Transverse colon (tissue), 4 donors: ENCODE measurements at places on chromosomes 4 and X.

GRCh38 chrX:150213481-150214030 is 149.6 kb upstream of the MAMLD1 start:
- H3K4me3 ChIP-seq: no peak overlapping the region
- H3K36me3 ChIP-seq: no peaks in the 10 kb centered on the region
- H3K27me3 ChIP-seq: no peaks in the 10 kb centered on the region

DNA sequence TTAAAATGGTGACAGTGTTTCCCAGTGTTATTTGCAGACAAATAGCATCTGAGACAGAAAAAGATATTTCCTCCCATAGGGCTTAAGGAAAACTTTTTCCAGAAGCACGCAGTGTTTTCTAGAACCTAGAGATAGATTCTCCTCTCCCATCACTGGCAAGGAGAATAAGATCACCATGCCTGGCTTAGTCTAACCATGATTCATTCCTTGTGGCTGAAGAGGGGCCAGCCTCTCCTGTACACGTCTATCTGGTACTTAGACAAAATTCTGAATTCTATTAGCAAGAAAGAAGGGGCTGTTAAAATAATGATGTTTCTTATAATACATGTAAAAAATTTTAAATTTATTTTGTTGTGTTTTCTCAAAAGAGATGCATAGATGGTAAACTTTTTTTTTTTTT is 296.1 kb upstream of the LDB2 start:
- H3K4me1 ChIP-seq: no peaks in the 10 kb centered on the region
- no peaks in the 10 kb centered on the region for H3K27me3 ChIP-seq
- no peak overlapping the region for H3K27ac ChIP-seq
- DNase-seq: no peak
- no peak overlapping the region for H3K4me3 ChIP-seq

DNA sequence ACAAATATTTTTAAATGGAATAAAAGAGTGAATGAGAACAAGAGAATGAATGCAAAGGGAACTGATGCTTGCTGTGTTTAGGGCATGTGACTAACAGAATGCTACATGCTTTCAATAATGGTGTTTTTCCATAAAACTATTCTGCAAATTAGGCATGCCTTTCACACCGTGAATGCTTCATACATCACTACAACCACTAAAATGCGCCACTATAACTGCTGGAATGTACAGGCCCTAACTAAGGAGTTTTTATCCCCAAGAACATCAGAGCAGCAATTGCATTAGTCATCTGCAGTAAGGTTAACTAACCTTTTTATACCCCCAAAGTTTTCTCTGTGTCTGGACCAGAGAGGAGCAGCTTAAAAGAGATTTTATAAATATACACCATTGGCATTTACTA is 190.4 kb downstream of the ARAP2 start:
- no peaks in the 10 kb centered on the region for H3K27me3 ChIP-seq
- DNase-seq: no peak
- H3K27ac ChIP-seq: no peak overlapping the region
- H3K4me3 ChIP-seq: no peak overlapping the region

DNA sequence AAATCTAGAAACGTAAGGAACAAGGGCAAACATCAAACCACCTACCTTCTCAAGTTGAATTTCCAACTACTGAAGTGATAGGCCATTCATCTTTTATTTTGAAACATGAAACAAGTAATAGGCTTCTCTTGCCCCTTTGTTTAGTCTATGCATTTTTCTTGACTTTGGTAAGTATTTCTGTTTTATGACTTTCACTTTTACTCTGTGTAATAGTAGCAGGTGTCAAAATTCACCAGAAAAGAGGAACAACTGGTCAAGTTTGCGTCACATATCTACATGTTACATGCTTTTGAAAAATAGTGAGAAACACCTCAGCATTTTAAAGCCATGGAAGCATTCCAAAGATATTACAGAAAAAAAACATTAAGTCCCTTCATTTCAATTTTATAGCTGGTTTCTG is 157.1 kb upstream of the FTHL17 start:
- peak overlapping the region; percentile 2 for H3K27ac ChIP-seq
- H3K27me3 ChIP-seq: no peaks in the 10 kb centered on the region
- no peak overlapping the region for H3K4me3 ChIP-seq
- no peak for DNase-seq

DNA sequence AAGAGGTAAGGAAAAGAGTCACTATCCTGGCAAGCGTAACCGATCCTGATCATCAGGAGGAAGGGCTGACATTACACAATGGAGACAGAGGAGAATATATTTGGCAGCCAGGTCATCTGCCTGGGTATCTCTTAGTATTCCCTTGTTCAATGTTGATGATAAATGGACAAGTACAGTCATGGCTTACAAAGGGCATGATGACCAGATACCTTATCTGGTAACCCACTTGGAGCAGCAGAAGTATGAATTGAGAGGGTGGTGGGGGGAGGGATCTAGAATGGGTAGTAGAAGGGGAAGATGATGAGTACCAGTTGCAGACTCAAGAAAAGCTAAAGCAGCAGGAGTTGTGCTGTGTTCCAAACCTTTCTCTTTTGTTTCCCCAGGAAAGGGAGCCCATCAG is 17.3 kb downstream of the F8 start:
- H3K27me3 ChIP-seq: no peaks in the 10 kb centered on the region
- H3K27ac ChIP-seq: no peak overlapping the region
- DNase-seq: no peak

- H3K4me1 ChIP-seq: no peaks in the 10 kb centered on the region
- no peaks in the 10 kb centered on the region for H3K27me3 ChIP-seq
- H3K36me3 ChIP-seq: no peaks in the 10 kb centered on the region
- no peak overlapping the region for H3K27ac ChIP-seq
- DNase-seq: no peak
Measured at GRCh38 chrX:21955403-21956189, 15.1 kb downstream of the SMS start.

DNA sequence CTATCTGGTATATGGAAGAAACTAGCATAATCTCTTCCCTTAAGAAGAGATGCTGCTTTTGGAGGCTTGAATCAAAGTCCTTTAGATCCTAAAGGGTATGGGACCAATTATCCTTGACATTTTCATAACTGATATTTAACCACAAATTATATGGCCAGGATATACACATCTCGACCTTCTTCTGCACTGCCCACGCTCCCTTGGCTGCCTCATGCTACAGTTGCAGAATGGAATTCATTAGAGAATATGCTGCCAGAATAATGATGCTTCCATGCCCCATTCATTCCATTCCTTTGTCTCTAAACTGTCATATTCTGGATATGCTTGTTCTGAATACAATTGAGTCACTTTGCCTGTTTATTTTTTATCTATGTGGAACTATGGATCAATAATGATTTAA is 157.1 kb upstream of the PACRGL start:
- H3K36me3 ChIP-seq: no peaks in the 10 kb centered on the region
- DNase-seq: no peak
- H3K27me3 ChIP-seq: no peaks in the 10 kb centered on the region
- no peak overlapping the region for H3K4me3 ChIP-seq
- no peak overlapping the region for H3K27ac ChIP-seq

DNA sequence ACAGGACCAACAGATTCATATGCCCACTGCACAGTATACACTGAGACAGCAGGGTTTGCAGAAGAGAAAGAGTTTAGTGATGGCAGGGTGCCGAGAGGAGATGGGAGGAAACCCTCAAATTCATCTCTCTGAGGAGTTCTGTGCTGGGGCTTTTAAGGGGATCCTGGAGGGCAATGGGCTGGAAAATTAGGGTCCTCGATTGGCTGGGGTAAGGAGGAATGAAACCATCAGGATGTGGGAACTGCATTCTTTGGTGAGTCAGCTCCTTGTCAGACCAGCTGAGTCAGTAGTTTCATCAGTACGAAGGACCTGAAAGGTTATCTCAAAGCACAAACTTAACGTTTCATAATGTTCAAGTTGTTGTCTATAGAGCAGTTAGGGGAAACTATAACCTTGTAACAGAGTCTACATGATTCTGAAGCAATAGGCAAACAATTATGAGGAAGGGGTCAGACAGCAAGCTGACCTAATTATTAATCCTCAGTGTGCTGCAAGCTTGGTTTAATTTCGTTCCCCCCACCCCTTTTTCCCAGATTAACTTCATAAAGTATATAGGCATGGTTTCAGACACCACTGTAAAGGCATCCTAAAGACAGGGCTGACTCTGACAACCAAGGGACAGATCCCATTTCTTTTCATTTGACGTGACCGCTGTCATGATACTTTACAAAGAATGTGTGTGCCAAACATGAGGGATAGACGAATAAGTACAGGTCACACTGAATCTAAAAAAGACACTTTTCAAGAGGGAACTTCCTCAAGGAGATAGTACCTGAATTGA is 1.5 kb upstream of the MSMO1 start:
- H3K27ac ChIP-seq: no peak overlapping the region
- no peak for DNase-seq
- H3K4me3 ChIP-seq: no peak overlapping the region
- no peaks in the 10 kb centered on the region for H3K27me3 ChIP-seq

DNA sequence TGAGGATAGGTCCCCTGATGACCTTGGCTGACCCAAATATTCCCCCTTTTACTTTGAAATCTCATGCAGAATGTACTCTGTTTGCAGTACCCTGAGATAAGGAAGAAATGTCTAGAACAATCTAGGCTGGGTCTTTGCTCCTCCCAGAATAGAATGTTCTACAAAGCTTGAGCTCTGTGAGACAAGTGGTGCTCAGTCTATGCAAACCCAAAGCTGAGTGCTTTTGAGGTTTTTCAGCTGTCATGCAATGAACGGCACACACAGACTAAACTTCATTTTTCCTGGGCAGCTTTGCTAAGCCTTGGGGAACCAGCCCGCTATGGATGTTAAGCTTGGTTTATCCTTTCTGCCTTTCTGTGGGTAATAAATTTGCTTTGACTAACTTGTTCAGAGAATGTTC is 513.6 kb downstream of the FAT4 start:
- H3K27me3 ChIP-seq: no peaks in the 10 kb centered on the region
- H3K4me1 ChIP-seq: no peaks in the 10 kb centered on the region
- DNase-seq: no peak
- H3K27ac ChIP-seq: no peak overlapping the region
- H3K4me3 ChIP-seq: no peak overlapping the region
- no peaks in the 10 kb centered on the region for H3K36me3 ChIP-seq

- H3K36me3 ChIP-seq: no peaks in the 10 kb centered on the region
- H3K27me3 ChIP-seq: no peaks in the 10 kb centered on the region
- no peak overlapping the region for H3K4me3 ChIP-seq
- no peaks in the 10 kb centered on the region for H3K4me1 ChIP-seq
- peak overlapping the region; percentile 33 for H3K27ac ChIP-seq
Measured at GRCh38 chrX:15129412-15129811, 140.5 kb downstream of the ASB9 start.

GRCh38 chr4:154332681-154333421 is 158.7 kb downstream of the DCHS2 start:
- no peak overlapping the region for H3K27ac ChIP-seq
- H3K36me3 ChIP-seq: no peaks in the 10 kb centered on the region
- peaks cover 27% of the 10 kb centered on the region for H3K27me3 ChIP-seq
- peak overlapping the region; percentile 21 for H3K4me3 ChIP-seq
- DNase-seq: peak; percentile 24

GRCh38 chr4:110347805-110348204 is 128.2 kb upstream of the ENPEP start:
- H3K4me3 ChIP-seq: no peak overlapping the region
- H3K36me3 ChIP-seq: no peaks in the 10 kb centered on the region
- no peaks in the 10 kb centered on the region for H3K4me1 ChIP-seq
- no peak overlapping the region for H3K27ac ChIP-seq

GRCh38 chr4:176185051-176185450 is 10.3 kb downstream of the SPATA4 start:
- no peaks in the 10 kb centered on the region for H3K4me1 ChIP-seq
- no peaks in the 10 kb centered on the region for H3K27me3 ChIP-seq
- H3K4me3 ChIP-seq: no peak overlapping the region

- H3K27ac ChIP-seq: no peak overlapping the region
- no peaks in the 10 kb centered on the region for H3K4me1 ChIP-seq
- H3K36me3 ChIP-seq: no peaks in the 10 kb centered on the region
- DNase-seq: no peak
Measured at GRCh38 chr4:68589790-68590189, 13.7 kb upstream of the UGT2B17 start.

GRCh38 chr4:11847167-11847566 is 418.5 kb upstream of the HS3ST1 start:
- no peaks in the 10 kb centered on the region for H3K4me1 ChIP-seq
- no peak for DNase-seq
- no peaks in the 10 kb centered on the region for H3K36me3 ChIP-seq
- no peak overlapping the region for H3K4me3 ChIP-seq
- no peaks in the 10 kb centered on the region for H3K27me3 ChIP-seq

DNA sequence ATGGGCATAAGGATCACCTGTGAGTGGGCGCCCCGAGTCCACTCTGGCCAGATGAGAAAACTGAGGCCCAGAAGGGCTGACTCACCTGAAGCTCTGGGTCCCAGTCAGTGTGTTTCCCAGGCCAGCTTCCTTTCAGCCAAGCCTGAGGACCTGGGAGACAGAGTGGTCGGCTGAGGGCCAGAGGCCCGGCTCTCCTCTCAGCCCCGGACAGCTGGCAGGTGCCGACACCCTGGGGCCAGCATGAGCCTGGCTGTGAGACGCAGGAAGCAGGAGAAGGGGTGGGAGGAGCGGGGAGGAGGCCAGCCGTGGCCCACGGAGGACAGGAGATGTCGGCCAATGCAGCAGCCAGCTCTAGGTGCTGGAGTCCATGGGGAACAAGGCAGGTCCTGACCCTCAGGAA is 28.9 kb downstream of the ATP2B3 start:
- H3K27me3 ChIP-seq: no peaks in the 10 kb centered on the region
- H3K27ac ChIP-seq: no peak overlapping the region
- H3K4me1 ChIP-seq: no peaks in the 10 kb centered on the region
- DNase-seq: no peak
- H3K4me3 ChIP-seq: no peak overlapping the region

- no peaks in the 10 kb centered on the region for H3K4me1 ChIP-seq
- DNase-seq: no peak
- H3K36me3 ChIP-seq: no peaks in the 10 kb centered on the region
- H3K27ac ChIP-seq: no peak overlapping the region
- H3K27me3 ChIP-seq: no peaks in the 10 kb centered on the region
- H3K4me3 ChIP-seq: no peak overlapping the region
Measured at GRCh38 chrX:13066391-13066790, 22.0 kb upstream of the FAM9C start.

- no peaks in the 10 kb centered on the region for H3K36me3 ChIP-seq
- no peaks in the 10 kb centered on the region for H3K27me3 ChIP-seq
- H3K4me1 ChIP-seq: no peaks in the 10 kb centered on the region
- no peak overlapping the region for H3K27ac ChIP-seq
- no peak for DNase-seq
- no peak overlapping the region for H3K4me3 ChIP-seq
Measured at GRCh38 chrX:69128588-69128987, 36.7 kb downstream of the PJA1 start.

- H3K36me3 ChIP-seq: no peaks in the 10 kb centered on the region
- no peaks in the 10 kb centered on the region for H3K4me1 ChIP-seq
- no peak overlapping the region for H3K27ac ChIP-seq
- H3K4me3 ChIP-seq: no peak overlapping the region
- no peaks in the 10 kb centered on the region for H3K27me3 ChIP-seq
Measured at GRCh38 chrX:102580891-102581290, 18.4 kb upstream of the ARMCX5 start.

- H3K4me1 ChIP-seq: no peaks in the 10 kb centered on the region
- no peaks in the 10 kb centered on the region for H3K27me3 ChIP-seq
- H3K27ac ChIP-seq: no peak overlapping the region
- DNase-seq: no peak
Measured at GRCh38 chr4:94831607-94832006, 73.9 kb downstream of the BMPR1B start.

- H3K36me3 ChIP-seq: no peaks in the 10 kb centered on the region
- no peak for DNase-seq
- H3K4me3 ChIP-seq: no peak overlapping the region
- H3K27me3 ChIP-seq: no peaks in the 10 kb centered on the region
- H3K4me1 ChIP-seq: no peaks in the 10 kb centered on the region
- H3K27ac ChIP-seq: no peak overlapping the region
Measured at GRCh38 chr4:28310926-28311325, 1450.3 kb downstream of the STIM2 start.
